ENCODE measurements at places on chromosomes 2 and 18. TPM values are rescaled to one million over a fixed set of nuclear protein-coding genes. Genes with fewer than 3 reads are reported as not detected.
A peak's percentile ranks its signal among the peaks of the same experiment; 100 is the strongest.

Gene ABCG5
- total RNA-seq, result 0.14 TPM

Gene CD226
- total RNA-seq, result not detected

DNA sequence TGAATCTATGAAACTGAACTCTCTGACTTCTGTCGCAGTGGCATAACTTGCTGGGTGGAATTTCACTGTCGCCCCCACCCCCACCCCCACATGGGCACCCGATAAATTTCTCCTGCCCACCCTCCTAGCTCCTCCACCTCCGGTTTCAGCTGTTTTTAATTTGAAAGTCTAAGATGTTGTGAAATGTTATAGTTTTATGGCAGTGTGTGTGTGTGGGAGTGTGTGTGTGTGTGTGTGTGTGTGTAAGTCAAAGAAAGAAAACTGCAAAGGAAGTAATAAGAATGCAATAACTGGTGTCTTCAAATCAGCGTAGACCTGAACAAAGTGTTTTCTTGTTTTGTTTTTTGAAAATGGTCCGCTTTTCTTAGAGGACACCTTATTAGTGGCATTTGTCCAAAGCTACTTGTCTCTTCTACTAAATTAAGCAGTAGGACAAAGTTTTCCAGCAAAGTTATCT, 388 bp downstream of the DTNA start:
- DNase-seq, result no peak

GRCh38 chr2:144364944-144365738, 154.8 kb downstream of the ZEB2 start:
- DNase-seq, result peak; percentile 48

Measured in Caki2 (cell line).